HFFc6 (cell line): ENCODE measurements at places on chromosomes 2 and 18.
A peak's percentile ranks its signal among the peaks of the same experiment; 100 is the strongest.

- DNase-seq = no peak
Observed at GRCh38 chr2:70094171-70094977, 7.1 kb downstream of the PCBP1 start.

DNA sequence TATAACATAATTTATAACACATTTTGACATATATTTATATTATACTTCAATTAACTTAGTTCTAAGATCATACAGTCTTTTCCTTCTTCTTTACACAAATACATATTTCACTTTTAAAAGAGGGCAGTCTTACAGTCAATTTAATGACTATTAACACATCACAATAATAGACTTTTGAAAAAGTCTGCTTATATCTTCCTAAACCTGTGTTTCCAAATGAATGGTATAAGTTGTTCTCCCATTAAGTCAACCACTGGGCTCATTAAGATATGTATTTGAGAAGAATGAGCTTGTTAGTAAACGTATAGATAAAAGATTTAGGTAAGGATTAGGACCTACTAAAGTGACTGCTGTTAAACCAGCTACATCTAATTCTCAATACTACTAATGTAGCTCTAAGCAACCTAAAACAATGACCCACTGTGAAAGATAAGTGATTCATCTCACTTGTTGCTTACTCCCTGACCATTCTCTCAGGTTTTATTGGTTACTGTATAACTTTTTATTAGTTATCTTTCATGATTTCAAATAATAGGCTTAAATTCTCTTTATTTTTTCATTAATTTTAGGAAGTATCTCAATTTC is 27.0 kb downstream of the SLC40A1 start:
- DNase-seq = no peak

DNA sequence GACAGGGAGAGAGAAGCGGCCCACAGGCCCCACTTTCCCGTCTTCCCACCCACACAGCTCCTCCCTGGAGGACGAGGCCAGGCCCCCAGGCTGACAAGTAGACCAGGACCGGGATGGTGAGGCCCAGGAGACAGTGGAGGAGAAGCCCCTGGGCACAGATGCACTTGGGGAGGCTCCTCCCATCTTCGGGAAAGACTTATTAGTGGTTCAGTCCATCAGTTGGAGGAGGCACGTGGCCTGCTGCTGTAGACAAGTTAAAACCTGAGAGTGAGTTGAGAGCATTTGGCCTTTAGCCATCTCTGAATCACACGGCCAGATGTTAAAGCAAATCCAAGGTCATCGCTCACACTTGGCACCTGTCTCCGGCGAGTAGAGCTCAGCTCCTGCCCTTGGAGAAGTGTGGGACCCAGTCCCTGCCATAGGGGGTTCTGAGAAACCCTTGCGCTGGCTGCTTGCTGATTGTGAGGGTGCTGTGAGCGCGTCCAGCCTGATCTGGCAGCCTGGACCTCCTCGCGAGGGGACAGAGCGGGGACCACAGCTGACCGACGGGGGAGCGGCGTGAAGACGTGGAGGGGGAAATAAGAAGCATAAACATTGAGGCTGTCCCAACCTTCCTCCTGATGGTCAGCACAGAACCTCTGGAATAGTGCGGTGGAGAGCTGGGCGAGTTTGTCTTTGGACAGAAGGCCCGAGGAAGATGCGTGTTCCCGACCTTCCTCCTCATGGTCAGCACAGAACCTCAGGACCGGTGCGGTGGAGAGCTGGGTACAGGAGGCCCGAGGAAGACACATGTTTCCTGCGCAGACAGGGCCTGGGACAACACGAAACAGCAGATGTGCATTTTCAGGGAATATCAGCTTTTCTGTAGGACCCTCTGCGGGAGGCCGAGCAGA is 24.7 kb upstream of the ALLC start:
- DNase-seq = no peak

- peak; percentile 73 for DNase-seq
Observed at GRCh38 chr2:33167622-33168245, 221.0 kb downstream of the LTBP1 start.

GRCh38 chr2:186848873-186849578 is at the start of gene ZSWIM2:
Gene ZSWIM2, minus strand, starts transcription at chr2:186849170. Its CDS starts 40 bp downstream, at chr2:186849130.
- DNase-seq = peak; percentile 77

DNA sequence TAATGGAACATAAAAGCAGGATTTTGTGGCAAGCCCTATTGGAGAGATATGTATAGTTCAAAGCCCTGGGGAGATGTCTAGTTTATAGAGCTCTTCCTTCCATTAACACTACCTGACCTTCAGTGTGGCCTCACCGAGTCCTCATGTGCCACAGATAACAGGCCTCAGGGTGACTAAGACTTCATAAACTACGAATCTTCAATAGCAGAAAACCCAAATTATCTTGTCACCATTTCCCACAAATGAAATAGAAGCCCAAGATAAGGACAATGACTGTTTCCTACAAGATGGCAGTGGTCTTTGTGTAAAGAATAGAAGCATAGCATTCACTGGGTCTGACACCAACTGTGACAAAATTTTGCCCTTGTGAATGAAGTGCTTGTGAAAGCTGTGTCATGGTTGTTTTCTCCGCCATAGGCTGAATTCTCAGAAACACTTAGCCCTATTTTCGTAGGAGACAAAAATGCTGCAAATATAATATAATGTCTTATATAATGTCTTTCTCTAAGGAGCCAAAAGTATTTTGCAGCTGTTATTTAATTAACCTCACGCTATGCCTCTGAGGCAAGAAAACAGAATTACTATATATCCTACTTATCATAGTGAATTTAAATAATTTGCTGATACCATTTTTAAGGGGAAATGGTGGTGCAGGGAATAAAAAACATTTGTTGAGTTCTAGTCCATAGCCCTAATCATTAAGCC is 136.7 kb upstream of the CWC22 start:
- DNase-seq = no peak

DNA sequence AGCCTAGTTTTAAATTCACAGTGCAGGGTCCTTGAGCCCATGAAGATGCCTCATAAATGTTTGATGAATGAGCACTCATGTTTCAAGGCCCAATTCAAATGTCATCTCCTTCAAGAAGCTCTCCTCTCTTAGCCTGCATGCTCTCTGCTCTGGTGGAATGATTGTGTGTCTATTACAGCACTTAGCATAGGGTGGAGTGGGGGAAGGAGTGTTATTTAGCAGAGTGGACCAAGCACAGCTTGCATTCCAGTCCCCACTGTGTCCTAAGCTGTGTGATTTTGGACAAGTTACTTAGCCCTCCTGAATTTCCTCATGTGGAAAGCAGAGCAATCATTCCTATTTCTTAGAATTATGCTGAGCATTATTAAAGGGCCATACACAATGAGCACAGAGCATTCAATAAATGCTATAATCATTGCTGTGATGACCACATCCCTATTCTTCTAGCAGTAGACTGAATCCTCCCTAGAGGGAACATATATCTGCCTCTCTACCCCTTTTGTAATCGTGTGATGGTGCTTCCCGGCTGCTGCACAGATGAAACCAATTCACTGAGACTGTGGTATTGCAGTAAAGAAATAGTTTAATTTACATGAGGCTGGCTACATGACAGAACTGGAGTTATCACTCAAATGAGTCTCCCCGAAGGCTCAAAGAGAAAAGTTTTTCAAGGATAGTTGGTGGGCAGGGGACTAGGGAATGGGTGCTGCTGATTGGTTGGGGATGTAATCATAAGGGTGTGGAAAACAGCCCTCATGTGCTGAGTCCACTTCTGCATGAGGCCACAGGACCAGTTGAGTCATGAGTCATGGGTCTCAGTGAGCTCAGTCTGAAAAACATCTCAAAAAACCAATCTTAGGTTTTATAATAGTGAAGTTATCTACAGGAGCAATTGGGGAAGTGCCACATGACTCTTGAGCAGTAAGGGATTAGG is 173.4 kb upstream of the NDUFV2 start:
- no peak for DNase-seq

DNA sequence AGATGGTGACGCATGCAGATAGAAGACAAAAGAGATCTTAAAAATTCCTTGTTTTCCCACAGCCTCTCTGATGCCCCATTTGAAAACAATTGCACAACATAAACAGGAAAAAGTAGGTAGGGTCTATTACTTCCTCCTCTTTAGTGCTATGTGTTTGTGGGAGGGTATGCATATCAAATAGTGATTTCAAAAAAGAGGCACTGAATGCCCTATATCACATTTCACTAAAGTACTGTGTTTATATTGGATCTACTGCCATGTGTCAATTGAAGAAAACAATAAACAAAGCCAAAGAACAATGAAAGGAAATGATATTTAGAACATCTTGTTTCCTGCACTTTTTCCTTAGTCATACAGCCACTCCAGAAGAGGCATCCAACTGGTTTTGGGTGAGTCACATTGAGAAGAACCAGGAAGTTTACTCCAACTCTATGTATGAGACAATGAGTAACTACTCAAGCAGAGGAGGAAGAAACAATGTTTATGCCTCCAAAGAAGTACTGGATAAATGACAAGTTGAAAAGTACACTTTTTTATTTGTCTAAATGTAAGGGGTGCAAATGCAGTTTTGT is 583.6 kb downstream of the FBXO15 start:
- DNase-seq = peak; percentile 90

DNA sequence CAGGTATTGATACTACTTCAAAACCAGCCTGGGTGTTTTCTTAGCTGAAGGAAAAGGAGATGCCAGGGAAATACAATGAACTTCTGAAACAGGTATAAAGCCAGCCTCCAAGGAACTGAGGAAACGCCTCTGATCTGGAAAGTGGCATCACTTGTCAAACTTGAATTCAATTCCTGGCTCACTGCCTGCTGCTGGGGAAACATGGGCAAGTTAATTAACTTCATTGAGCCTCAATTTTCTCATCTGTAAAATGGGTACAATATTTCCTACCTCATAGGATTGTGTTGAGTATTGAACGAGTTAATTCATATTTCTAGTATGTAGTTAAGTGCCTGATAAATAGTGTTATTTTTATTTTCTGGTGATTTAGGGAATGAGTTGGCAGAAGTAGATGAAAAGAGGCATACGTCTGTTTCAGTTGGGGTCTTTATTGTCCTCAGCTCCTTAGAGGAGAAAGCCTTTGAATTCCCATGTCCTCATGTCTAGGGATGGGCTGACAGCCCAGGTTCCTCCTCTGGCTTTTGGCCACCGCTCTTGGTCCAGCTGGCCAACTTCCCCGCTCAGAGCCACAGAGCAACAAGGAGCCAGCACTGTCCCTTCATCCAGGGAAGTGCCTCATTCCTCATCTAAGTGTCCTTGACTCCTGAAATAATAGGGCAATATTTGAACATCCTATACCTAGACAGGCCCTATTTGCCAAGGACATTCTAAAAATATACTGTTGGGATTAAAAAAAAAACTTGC is 210.5 kb upstream of the GATA6 start:
- DNase-seq = no peak

DNA sequence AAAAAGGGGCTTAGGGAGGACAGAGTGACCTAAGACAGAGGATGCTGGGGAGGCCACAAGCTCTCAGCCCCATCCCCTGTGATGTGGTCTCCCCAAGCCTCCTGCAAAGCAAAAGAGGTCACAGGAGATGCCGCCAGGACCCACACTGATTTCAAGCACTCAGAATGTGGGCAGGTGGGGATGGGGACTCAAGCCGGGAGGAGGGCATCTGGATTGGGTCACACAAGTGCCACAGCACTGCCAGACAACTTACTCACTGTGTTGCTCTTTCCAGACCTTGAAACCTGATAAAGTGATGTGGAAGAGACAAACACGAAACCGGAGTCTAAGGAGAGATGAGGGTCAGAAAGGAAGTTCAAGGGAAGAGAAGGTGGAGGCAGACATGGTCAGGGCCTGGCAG is 95.7 kb downstream of the TTC32 start:
- DNase-seq = no peak

DNA sequence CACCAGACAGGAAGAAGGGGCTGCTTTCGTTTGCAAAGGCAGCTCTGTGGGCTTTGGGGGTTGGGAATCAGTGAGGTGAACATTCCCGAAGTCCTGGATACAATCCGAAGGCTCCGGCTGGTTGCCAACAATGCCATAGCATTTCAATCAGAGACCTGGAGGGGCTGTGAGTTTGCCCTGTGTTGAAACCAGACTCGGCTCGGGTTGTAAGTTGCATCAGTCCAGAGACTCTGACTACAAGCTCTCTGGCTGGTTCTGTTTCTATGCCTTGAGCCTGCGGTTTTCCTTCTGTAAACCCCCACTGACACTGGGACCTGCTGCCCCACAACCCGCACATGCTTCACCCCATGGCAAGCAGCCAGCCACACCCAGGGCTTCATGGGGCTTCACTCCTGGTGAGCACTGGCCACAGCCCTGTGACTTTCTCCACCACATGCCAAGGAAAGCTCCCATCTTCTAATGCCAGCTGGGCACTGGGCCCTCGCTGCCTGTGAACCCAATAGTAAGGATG is 85.7 kb upstream of the ODC1 start:
- DNase-seq = no peak

GRCh38 chr2:218471036-218471435 is 52.1 kb downstream of the VIL1 start:
- no peak for DNase-seq

DNA sequence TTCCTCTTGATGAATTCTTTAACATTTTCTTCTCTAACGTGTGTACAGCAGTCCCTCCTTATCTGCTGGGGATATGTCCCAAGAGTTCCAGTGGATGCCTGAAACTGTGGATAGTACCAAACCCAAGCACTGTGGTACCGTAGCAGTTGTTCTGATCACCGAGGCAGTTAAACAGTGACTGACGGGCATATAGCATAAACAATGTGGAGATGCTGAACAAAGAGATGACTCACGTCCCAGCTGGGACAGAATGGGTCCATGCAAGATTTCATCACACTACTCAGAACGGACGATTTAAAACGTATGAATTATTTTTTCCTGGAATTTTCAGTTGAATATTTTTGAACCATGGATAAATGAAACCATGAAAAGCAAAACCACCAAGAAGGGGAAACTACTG is 54.5 kb upstream of the SPAG16 start:
- DNase-seq = peak; percentile 71

GRCh38 chr2:160015746-160016145 is 46.7 kb downstream of the PLA2R1 start:
- peak; percentile 10 for DNase-seq

GRCh38 chr2:88061295-88061694 is 5.7 kb upstream of the KRCC1 start:
- DNase-seq = no peak

DNA sequence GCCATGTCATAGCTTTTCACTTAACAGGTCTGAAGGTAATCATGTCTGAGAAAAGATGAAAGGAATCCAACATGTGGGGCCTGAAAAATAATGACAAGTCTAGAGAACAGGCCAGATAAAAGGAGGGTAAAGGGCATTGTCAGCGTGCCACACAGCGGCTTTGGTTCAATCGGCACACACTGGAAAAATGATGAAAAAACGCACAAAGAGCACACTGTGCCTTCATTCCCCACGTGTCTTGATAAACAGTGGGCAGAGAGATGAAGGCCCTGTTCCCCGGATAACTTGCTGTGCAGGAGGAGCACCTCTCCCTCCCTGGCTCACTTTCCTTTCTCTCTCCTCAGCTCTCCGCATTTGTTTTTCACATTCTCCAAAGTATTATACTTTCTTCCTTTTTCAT is 766.3 kb downstream of the TDRD15 start:
- no peak for DNase-seq

GRCh38 chr2:196984903-196985302 is 58.4 kb upstream of the PGAP1 start:
- no peak for DNase-seq

- DNase-seq = no peak
Observed at GRCh38 chr2:172109988-172110811, 7.5 kb upstream of the DLX2 start.

GRCh38 chr2:223669453-223670225 is 67.5 kb upstream of the SCG2 start:
- peak; percentile 32 for DNase-seq
